Aorta (tissue), 5 donors: ENCODE measurements at places on chromosomes 7 and 10. TPM values are rescaled to one million over a fixed set of nuclear protein-coding genes. Genes with fewer than 3 reads are reported as not detected.
A peak's percentile ranks its signal among the peaks of the same experiment; 100 is the strongest.

Gene PAX4
- total RNA-seq: not detected

Gene GALNT17
- total RNA-seq: 22.4 TPM

- H3K27ac ChIP-seq: no peak overlapping the region
- no peak for DNase-seq
- no peaks in the 10 kb centered on the region for H3K36me3 ChIP-seq
- peaks cover 5% of the 10 kb centered on the region for H3K4me1 ChIP-seq
- no peaks in the 10 kb centered on the region for H3K27me3 ChIP-seq
Observed at GRCh38 chr10:6386960-6387359, 184.2 kb downstream of the PFKFB3 start.

GRCh38 chr7:28573059-28573553, 160.8 kb downstream of the CREB5 start:
- no peaks in the 10 kb centered on the region for H3K36me3 ChIP-seq
- H3K4me3 ChIP-seq: no peak overlapping the region
- no peak for DNase-seq
- H3K27me3 ChIP-seq: no peaks in the 10 kb centered on the region
- H3K27ac ChIP-seq: no peak overlapping the region

- H3K27me3 ChIP-seq: no peaks in the 10 kb centered on the region
- no peak overlapping the region for H3K27ac ChIP-seq
- DNase-seq: no peak
- no peaks in the 10 kb centered on the region for H3K4me1 ChIP-seq
- no peak overlapping the region for H3K4me3 ChIP-seq
Observed at GRCh38 chr7:144908324-144908723, 72.5 kb upstream of the TPK1 start.

- no peaks in the 10 kb centered on the region for H3K36me3 ChIP-seq
- no peaks in the 10 kb centered on the region for H3K27me3 ChIP-seq
- H3K4me3 ChIP-seq: no peak overlapping the region
- H3K4me1 ChIP-seq: no peaks in the 10 kb centered on the region
- DNase-seq: no peak
Observed at GRCh38 chr7:155011086-155011485, 8.2 kb upstream of the PAXIP1 start.

DNA sequence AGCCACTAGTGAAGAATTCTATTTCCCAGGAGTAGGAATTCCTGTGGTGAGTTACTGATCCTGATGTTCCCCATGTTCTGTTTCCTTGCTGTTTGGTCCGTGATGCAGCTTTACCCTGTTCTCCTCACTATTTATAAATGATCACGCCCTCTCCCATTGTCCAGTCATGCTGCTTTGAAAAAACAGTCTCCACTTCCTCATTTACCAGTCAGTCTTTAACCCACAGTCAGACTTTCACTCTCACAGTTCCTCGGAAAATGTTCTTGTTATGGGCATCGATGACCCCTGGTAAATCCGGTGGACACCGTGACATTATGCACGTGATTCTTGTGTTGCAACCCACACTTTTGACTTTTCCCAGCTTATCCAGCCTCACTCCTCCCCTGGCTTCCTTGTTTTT, 14.4 kb downstream of the SCIN start:
- H3K4me1 ChIP-seq: no peaks in the 10 kb centered on the region
- no peak overlapping the region for H3K4me3 ChIP-seq
- DNase-seq: no peak
- no peak overlapping the region for H3K27ac ChIP-seq

GRCh38 chr7:80026766-80027165, 107.9 kb upstream of the GNAI1 start:
- no peak overlapping the region for H3K4me3 ChIP-seq
- H3K4me1 ChIP-seq: no peaks in the 10 kb centered on the region
- no peak overlapping the region for H3K27ac ChIP-seq
- no peak for DNase-seq
- no peaks in the 10 kb centered on the region for H3K36me3 ChIP-seq

GRCh38 chr7:90692947-90693346, 96.8 kb downstream of the CDK14 start:
- no peaks in the 10 kb centered on the region for H3K36me3 ChIP-seq
- no peak overlapping the region for H3K27ac ChIP-seq

DNA sequence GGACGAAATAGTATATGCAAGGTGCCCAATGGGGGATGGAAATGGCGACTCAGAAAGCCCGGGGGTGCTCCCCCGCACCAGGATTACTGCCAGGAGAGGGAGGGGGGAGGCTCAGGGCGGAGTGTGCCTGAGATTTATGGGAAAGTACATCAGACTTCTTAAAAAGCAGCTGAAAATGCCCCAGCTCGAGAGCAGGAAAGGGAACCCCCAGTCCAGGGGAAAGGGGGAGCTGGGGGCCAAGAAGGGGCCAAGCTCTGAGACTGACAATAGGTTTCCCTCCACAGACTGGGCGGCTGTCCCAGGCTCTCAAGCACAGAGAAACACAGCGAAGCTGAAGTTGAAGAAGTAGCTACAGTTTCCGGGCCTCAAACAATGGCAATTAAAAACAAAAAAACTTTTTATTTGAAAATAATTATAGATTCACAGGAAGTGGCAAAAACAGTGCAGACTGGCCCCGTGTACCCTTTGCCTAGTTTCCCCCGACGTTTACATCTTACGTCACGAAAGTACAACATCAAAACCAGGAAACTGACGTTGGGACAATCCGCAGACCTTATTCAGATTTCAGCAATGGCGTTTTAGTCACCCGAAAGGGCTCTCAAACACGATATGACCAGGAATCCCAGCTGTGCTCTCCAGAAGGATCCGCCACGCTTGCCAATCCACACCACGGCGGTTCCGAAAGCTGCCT, 83.9 kb upstream of the FGFR2 start:
- DNase-seq: no peak
- no peak overlapping the region for H3K27ac ChIP-seq
- H3K4me3 ChIP-seq: no peak overlapping the region
- H3K36me3 ChIP-seq: no peaks in the 10 kb centered on the region

DNA sequence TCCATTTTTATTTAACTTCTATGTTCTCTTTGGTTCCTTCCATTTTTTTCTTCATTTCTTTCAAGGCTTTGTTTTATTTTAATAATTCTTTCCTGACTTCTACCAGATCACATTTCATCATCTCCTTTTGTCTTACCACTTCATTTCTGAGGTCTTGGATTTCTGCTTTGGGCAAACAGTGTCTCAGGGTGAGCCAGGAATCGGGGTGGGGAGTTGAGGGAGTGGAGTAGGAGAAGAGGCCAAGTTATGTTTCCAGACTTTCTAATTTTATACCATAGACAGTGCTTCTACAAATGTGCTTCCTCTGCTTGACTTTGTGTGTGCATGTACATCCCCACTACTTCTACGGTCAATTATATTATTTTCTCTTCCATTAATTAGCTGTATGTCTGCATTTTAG, 112.1 kb downstream of the PRKG1 start:
- no peak overlapping the region for H3K4me3 ChIP-seq
- DNase-seq: no peak
- H3K36me3 ChIP-seq: no peaks in the 10 kb centered on the region
- H3K27ac ChIP-seq: peak overlapping the region; percentile 51
- H3K27me3 ChIP-seq: no peaks in the 10 kb centered on the region

- H3K4me3 ChIP-seq: no peak overlapping the region
- no peaks in the 10 kb centered on the region for H3K36me3 ChIP-seq
- DNase-seq: no peak
- no peak overlapping the region for H3K27ac ChIP-seq
- no peaks in the 10 kb centered on the region for H3K27me3 ChIP-seq
- no peaks in the 10 kb centered on the region for H3K4me1 ChIP-seq
Observed at GRCh38 chr10:104640339-104641186, 527 bp upstream of the SORCS3 start.
